ENCODE measurements at places on chromosomes 5 and 9. TPM values are rescaled to one million over a fixed set of nuclear protein-coding genes. Genes with fewer than 3 reads are reported as not detected.

SH3RF2 gene
- 20.8 TPM for total RNA-seq

ALDH7A1 gene
- total RNA-seq = 60.9 TPM

DNA sequence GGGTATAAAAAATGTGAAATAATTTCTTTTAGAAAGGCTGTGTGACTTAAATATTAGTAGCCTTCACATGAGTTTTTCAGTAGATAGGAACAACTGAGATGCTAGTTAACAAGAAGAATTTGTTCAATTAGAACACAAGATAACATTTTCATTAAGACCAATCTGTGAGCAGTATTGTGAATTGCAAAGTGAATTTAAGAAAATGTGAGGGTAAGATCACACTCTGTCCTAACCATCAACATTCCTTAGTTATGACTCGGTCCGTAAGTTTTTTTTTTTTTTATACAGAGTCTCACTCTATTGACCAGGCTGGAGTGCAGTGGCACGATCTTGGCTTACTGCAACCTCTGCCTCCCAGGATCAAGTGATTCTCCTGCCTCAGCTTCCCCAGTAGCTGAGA lies 180.2 kb upstream of the EGFLAM start:
- no peak for DNase-seq

GRCh38 chr5:135589152-135589551 lies 10.4 kb upstream of the CXCL14 start:
- DNase-seq = no peak

GRCh38 chr9:33044677-33045282 lies 19.7 kb downstream of the DNAJA1 start:
- DNase-seq = no peak

- no peak for DNase-seq
These were observed 15.7 kb upstream of the GSN start for GRCh38 chr9:121252104-121252851.

- no peak for DNase-seq
These were observed 36.4 kb downstream of the RASGEF1C start for GRCh38 chr5:180172447-180173197.

DNA sequence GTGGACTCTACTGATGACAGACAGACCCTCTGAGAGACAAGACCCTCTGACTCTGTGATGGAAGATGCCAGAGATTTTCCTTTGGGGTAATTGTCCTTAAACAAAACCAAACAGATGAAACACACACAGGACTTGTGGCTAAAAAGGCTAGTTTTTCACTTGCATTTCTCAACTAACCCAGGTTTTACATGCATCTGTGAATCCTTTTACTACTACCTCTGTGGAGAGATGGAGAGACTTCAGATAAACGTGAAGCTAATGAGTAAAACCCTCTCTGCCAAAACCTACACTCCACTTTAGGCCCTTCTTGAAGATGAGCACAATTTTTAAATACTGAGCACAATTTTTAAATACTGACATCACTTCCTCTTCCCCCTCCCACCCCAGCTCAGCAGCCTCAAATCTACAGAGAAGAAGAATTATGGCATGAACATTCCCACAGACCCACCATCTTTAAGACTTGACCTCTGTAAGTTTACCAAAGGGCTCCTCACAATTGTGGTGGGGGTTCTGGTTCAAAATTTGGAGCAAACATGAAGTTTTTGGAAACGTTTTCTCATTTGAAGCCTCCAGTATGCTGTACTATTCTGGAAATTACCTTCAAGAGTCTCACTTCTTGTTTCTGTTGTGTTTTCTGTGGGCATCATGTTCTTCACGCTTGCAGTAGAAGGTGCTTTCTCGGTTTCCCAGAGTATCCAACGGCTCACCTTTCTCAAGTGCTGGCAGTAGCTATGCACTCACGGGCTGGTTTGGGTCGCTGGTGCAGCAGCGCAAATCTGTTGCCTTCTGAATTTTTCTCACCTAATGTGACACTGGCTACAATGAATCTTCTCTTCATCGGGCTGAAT lies 42.7 kb downstream of the ACER2 start:
- DNase-seq = no peak

DNA sequence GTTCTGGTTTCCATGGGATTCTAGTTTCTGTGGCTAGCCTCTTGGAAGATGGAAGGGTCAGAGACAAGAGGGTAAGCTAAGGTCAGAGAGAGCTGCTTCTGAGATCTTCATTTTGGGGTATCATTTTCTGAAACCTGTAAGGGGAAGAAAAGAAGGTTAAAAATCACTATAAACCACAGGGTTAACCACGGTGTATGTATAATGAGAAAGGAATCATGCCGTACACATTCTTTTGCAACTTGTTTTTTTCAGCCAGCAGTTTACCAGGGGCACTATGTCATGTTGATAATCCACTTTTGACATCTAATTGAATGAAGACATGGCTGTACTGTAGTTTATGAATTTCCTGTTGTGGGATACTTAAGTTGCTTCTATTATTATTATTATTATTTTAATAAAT lies 164.4 kb downstream of the FOCAD start:
- no peak for DNase-seq

DNA sequence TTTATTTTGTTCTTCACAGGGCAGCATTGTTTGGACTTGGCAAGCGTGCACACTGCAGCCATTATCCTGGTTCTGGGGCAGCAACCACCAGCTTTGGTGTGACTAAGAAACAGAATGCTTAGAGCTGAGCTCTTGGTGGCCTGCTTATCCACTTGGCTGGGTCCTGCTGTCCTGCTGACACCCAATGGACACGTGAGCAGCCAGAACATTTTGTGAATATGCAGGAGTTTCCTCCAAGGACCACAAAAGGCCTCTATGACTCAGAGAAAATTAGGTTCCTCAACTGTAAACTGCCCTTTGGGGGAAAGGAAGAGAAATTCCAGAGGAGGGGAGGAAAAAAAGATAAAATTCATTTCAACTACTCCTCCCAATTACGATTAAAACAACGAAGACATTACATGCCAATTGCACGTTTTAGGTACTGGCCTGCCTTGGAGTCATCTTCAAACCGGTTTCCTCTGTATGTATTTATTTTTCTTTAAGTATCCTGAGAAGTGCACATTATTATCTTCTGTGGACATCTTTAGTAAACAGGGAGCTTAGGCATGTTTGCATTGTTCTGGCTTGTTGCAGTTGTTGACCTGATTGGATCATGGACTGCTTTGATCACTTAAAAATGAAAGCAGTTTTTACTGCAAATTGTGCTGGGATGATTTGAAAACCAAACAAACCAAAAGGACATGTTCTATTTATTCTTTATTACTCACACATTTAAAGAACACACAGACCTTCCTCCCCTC lies 82.3 kb upstream of the TLE4 start:
- DNase-seq = no peak

DNA sequence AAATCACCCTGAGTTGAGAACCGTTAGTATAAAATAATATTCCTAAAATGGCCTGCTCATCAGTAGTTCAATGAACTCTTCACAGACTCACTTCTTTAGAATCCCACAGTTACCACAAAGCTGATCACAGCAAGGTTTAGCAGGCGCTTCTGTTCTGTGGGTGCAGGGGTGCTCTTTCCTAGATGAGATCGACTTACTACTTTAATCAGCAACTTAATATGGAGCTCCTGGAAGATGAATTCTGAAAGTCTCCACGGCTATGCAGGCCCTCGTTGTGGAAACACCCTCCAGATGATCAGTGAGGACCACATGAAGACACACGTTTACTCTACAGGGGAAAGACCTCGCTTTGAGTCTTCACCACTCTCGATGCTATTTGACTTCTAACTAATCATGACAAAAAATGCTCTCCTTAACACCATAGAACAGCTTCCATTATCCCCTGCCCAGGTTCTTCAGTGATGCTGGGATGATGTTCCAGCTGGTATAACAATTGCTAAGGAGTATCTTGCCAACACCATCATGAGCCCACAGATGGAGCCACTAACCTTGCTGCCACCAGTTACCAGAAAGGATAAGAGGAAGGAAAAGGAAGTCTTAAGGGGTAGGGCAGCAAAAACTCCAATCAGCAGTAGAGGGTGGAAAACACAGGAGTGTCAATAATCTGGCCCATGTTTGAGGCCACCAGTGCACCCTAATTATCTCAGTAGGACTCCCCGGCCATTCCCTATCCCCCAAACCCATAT lies 17.9 kb upstream of the GPX8 start:
- no peak for DNase-seq

DNA sequence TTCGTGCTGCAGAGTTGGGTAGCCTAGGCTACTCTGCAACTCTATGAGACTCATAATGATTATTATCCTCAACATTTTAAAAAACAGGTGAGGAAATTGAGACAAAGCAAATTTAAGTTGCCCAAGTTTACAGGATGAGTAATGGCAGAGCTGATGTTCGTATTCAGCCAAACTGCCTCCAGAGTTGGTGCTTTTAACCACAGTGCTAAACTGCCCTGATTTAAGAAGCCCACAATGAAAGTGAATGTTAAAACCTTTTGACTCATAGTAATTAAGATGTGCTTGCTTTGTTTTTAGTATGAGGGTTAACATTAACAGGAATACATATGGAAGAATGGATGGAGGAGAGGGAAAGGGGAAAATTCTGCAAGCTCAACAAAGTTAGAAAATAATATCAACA lies 15.9 kb upstream of the GABRB2 start:
- DNase-seq = no peak

GRCh38 chr5:39760385-39761198 lies 335.8 kb upstream of the DAB2 start:
- DNase-seq = no peak

- no peak for DNase-seq
These were observed 93.9 kb upstream of the EDIL3 start for GRCh38 chr5:84478603-84479002.

DNA sequence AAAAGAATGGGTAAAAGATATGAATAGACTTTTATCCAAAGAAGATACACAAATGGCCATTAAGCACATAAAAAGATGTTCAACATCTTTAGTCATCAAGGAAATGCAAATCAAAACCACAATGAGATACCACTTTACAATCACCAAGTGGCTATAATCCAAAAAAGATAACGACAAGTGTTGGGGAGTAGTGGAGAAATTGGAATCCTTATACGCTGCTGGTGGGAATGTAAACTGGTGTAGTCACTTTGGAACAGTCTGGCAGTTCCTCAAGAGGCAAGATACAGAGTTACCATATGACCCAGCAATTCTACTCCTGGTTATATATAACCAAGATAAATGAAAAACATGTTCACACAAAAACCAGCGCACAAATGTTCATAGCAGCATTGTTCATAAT lies 234.9 kb downstream of the SPATA31D1 start:
- no peak for DNase-seq
